ENCODE measurements at places on chromosomes 4 and X.
A peak's percentile ranks its signal among the peaks of the same experiment; 100 is the strongest.

DNA sequence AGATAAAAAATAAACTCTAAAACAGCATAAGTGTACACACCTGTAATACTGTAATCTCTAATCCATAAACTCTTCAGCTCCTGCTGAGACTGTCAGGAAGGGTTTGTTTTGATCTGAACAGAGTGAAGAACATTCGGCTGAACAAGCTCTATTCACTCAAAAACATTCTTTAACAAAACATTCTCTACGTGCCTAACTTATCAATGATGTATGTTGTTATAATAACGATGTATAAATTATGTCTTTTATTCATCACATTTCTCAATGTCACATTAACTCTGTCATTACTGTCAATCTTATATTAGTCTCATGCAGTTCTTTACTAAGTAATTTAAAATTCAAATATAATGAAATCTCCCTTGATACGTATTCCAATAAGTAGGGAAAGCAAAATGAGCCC is 280.6 kb downstream of the FSTL5 start:
- H3K27me3 ChIP-seq = no peaks in the 10 kb centered on the region
- DNase-seq = no peak
- H3K4me1 ChIP-seq = no peaks in the 10 kb centered on the region
- no peaks in the 10 kb centered on the region for H3K36me3 ChIP-seq
- no peak overlapping the region for H3K4me3 ChIP-seq

GRCh38 chrX:154465601-154466000 is 7.5 kb downstream of the PLXNA3 start:
- H3K4me3 ChIP-seq = no peak overlapping the region
- no peak for DNase-seq
- H3K4me1 ChIP-seq = peaks cover 4% of the 10 kb centered on the region
- peaks cover 7% of the 10 kb centered on the region for H3K27me3 ChIP-seq
- no peak overlapping the region for H3K27ac ChIP-seq
- H3K36me3 ChIP-seq = peaks cover 26% of the 10 kb centered on the region

GRCh38 chr4:46329118-46329976 is 60.6 kb downstream of the GABRA2 start:
- peak; percentile 80 for DNase-seq
- no peak overlapping the region for H3K4me3 ChIP-seq
- H3K27me3 ChIP-seq = no peaks in the 10 kb centered on the region
- H3K27ac ChIP-seq = no peak overlapping the region
- H3K36me3 ChIP-seq = no peaks in the 10 kb centered on the region

DNA sequence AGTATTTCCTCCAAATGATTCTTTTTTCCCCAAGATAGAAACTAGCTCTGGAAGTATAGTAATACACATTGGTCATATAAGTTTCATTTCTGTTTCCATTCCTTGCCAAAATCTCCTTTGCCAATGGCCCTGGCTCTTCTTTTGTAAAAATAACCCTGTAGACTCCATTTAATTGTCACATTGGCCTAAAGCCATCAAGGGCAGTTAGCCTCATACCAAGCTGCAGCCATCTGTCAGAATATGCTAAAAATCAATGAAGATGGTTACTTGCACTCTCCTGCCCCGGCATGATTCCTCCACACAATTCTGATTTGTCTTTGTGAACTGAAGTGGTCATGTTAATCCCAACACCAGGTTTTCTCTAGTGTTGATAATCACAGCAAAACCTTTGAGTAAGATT is 380.5 kb downstream of the SH2D1A start:
- no peaks in the 10 kb centered on the region for H3K27me3 ChIP-seq
- no peak overlapping the region for H3K27ac ChIP-seq
- no peaks in the 10 kb centered on the region for H3K36me3 ChIP-seq
- no peaks in the 10 kb centered on the region for H3K4me1 ChIP-seq
- no peak for DNase-seq
- no peak overlapping the region for H3K4me3 ChIP-seq

DNA sequence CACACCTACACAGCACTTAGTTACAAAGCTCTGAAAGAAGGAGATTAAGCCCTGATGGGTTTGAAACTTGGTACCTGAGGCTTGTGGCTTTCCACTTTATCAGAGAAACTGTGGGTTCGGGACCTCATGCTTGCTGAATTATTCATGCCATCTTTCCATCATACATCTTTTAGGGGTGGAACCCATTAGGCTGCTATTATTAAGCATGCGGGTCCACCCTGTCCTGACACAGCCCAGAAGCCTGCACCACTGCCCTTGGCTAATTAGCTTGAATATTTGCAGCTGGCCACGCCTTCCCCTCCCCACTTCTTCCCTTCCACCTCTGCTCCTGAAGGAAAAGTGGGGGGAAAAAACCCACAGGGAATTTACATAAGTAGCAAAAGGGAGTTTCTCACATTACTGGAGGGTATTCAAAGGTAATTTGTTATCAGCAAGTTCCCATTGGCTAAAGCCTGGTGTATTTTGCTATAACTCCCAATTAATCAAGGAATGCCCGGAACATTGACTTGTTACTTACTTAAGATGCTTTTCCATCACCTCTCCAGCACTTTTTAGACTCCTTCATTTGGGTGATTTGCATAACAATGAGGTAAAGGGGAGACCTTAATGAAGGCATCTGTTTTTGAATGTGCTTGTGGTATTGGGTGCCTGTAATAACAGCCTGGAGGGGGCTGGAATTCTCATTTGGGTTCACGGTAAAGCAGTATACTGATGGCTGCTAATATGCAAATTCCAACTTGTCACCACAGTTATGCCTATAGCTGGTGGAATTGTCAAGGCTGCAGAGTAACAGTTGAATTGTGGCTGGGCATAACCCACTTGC is 231.7 kb upstream of the GATB start:
- no peak for DNase-seq
- no peaks in the 10 kb centered on the region for H3K36me3 ChIP-seq
- no peak overlapping the region for H3K4me3 ChIP-seq
- H3K27ac ChIP-seq = no peak overlapping the region
- no peaks in the 10 kb centered on the region for H3K27me3 ChIP-seq

- DNase-seq = peak; percentile 96
- no peaks in the 10 kb centered on the region for H3K27me3 ChIP-seq
- H3K4me3 ChIP-seq = peak overlapping the region; percentile 55
- peaks cover 7% of the 10 kb centered on the region for H3K36me3 ChIP-seq
- peaks cover 44% of the 10 kb centered on the region for H3K4me1 ChIP-seq
Observed at GRCh38 chr4:10006231-10006600, 15.1 kb downstream of the SLC2A9 start.

DNA sequence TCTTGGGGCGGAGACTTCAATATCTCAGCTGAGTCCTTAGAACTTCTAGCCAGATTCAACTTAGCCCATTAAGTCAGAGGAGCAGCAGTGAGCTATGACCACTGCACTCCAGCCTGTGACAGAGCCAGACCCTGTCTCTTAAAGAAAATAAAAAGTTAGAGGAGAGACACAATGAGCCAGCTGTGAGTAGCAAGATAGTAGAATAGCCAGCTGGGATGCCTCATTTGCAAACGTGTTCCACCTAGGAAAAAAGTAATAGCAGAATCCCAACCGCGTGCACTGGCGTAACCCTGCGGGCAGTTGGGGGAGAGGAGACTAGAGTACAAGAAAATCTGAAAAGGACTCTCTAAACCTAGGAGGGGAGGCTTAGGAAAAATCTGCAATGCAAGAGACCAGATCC is 133.2 kb upstream of the ANXA3 start:
- no peaks in the 10 kb centered on the region for H3K27me3 ChIP-seq
- no peak overlapping the region for H3K4me3 ChIP-seq
- no peak for DNase-seq
- no peaks in the 10 kb centered on the region for H3K4me1 ChIP-seq

DNA sequence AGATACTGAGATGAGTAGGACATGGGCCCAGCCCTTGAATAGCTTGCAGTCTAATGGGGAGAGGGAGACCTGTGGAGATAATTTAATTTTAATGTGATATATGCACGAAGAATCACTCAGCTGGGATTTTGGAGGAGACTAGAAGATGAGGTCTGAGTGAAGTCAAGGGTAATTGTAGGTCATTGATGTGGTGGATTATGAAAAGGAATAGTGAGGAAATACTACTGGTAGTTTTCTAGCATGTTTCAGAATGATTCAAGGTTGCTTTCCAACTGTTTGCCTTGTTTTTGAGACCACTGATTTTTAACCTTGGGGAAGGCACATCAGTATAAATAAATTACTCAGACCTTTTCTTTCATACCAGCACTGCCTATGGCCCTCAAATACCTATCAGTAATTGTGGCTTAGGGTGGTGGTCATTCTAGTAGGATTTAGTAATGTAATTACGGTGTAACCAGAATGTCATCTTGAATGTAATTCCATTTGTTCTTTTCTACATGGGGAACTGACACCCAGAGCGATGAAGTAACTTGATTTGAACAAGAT is 25.6 kb downstream of the PTTG2 start:
- no peak for DNase-seq
- no peak overlapping the region for H3K27ac ChIP-seq
- H3K27me3 ChIP-seq = no peaks in the 10 kb centered on the region

GRCh38 chr4:182968917-182969650 is 51.9 kb upstream of the DCTD start:
- no peaks in the 10 kb centered on the region for H3K27me3 ChIP-seq
- no peak overlapping the region for H3K27ac ChIP-seq
- H3K36me3 ChIP-seq = no peaks in the 10 kb centered on the region
- peaks cover 14% of the 10 kb centered on the region for H3K4me1 ChIP-seq
- DNase-seq = no peak
- H3K4me3 ChIP-seq = no peak overlapping the region

DNA sequence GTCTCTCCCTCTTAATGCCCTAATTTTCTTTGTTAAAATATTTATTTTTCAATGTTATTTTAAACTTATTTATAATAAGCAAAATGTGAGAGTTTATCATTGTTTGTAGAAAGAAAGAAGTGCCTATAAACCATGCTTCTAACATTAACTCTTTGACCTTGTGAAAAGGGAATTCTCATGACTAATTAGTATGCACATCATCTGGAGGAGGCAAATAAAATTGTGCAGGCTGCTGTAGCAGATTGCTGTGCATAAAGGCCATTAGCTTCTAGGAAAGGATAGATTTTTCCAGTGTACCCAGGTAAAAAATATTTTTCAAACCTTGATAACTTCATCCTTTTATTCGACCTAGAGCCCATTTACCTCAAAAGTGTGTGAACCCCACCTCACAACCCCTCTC is 84.6 kb upstream of the GUCY1A1 start:
- H3K27me3 ChIP-seq = no peaks in the 10 kb centered on the region
- no peak overlapping the region for H3K27ac ChIP-seq
- H3K36me3 ChIP-seq = no peaks in the 10 kb centered on the region
- DNase-seq = no peak
- peaks cover 10% of the 10 kb centered on the region for H3K4me1 ChIP-seq

GRCh38 chr4:152206185-152206584 is 329.7 kb downstream of the FBXW7 start:
- no peaks in the 10 kb centered on the region for H3K27me3 ChIP-seq
- H3K36me3 ChIP-seq = no peaks in the 10 kb centered on the region
- DNase-seq = no peak
- no peak overlapping the region for H3K27ac ChIP-seq
- no peak overlapping the region for H3K4me3 ChIP-seq

GRCh38 chr4:188955066-188955465 is 815.8 kb downstream of the TRIML1 start:
- H3K27ac ChIP-seq = no peak overlapping the region
- H3K4me1 ChIP-seq = no peaks in the 10 kb centered on the region
- DNase-seq = no peak
- no peak overlapping the region for H3K4me3 ChIP-seq
- no peaks in the 10 kb centered on the region for H3K27me3 ChIP-seq
- H3K36me3 ChIP-seq = no peaks in the 10 kb centered on the region

GRCh38 chr4:30245140-30245539 is 475.0 kb upstream of the PCDH7 start:
- H3K36me3 ChIP-seq = no peaks in the 10 kb centered on the region
- H3K27ac ChIP-seq = no peak overlapping the region
- no peak overlapping the region for H3K4me3 ChIP-seq
- no peaks in the 10 kb centered on the region for H3K27me3 ChIP-seq
- DNase-seq = no peak

DNA sequence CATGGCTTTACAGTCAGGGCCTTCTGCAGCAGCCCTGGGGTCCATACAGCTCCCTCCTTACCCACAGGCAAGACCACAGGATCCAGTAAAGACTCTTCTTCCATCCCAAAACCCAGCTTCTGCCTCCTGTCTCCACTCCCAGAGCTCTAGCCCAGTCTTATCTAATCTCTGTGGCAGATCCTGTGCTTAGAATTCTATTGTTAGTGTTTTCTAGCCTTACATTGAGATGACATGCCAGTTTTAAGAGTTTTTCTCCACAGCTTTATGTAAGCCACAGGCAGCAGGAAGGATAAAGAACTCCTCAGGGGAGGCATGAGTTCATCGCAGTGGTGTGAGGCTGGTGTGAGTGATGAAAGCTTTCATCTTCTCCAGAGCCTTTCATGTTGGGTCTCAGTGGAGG is 129.1 kb downstream of the RCHY1 start:
- H3K4me3 ChIP-seq = no peak overlapping the region
- H3K27ac ChIP-seq = no peak overlapping the region
- no peak for DNase-seq
- no peaks in the 10 kb centered on the region for H3K4me1 ChIP-seq
- peaks cover 17% of the 10 kb centered on the region for H3K27me3 ChIP-seq

DNA sequence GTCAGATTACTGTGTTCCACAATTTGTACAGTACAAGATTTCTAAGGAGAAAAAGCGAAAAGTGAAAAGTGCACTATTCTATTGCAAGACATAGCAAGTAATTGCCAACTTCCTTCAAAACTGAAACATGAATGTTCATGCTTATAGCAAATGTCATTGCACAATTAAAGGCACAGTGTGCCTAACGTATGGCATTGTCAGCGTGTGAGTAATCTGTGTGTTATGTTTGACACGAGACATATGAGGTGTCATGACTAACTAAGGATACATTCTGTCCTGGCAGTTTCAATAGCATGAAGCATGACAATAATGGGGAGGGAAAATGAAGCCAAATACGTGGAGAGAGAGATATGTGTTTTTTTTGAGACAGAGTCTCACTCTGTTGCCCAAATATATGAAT is 33.6 kb upstream of the TBC1D9 start:
- peak overlapping the region; percentile 2 for H3K27ac ChIP-seq
- H3K4me3 ChIP-seq = peak overlapping the region; percentile 2
- no peaks in the 10 kb centered on the region for H3K27me3 ChIP-seq
- H3K4me1 ChIP-seq = peaks cover 19% of the 10 kb centered on the region
- peak; percentile 84 for DNase-seq
- H3K36me3 ChIP-seq = no peaks in the 10 kb centered on the region

DNA sequence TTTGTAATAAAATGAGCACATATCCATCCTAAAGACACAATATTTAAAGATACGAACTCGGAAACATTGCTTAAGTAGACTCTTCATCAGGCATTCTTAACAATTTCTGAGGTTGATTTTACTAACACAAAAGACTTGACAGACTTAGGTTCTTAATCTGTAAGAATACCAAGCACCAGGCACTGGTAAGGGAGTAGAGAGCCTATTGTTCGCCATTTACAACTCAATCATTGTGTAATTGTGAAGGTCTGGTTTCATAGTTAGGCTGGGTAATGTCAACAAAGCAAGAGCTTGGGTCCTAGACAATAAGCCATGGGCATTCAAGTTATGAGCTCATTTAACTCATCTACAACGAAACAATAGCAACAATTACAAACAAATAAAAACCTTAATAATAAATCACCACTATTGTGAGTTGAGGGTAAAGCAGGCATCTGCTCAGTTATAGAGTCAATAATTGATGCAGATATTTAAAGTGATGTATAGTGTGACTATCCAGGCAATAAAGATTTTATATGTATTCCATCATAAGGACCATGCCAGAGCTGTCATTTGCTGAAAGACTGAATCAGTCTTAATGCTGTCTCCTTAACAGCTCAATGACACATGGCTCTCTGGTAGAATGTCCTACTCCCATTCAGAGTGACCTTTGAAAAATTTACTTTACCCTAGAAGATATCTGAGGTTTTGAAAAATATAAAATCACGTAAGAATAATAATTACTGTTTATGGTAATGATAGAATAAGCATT is 664.0 kb upstream of the PCDH7 start:
- no peaks in the 10 kb centered on the region for H3K36me3 ChIP-seq
- H3K27me3 ChIP-seq = no peaks in the 10 kb centered on the region
- no peaks in the 10 kb centered on the region for H3K4me1 ChIP-seq
- DNase-seq = no peak

Measured in MCF 10A (cell line).